Small intestine (tissue), 16 donors: ENCODE measurements at places on chromosomes 7 and 10. TPM values are rescaled to one million over a fixed set of nuclear protein-coding genes. Genes with fewer than 3 reads are reported as not detected.

GRCh38 chr7:30594048-30594539 lies 584 bp upstream of the GARS1 start:
- DNase-seq = peak; percentile 73

Gene TEX47
- polyA plus RNA-seq = not detected

GRCh38 chr10:52257692-52258075 lies 56.4 kb upstream of the DKK1 start:
- no peak for DNase-seq

DNA sequence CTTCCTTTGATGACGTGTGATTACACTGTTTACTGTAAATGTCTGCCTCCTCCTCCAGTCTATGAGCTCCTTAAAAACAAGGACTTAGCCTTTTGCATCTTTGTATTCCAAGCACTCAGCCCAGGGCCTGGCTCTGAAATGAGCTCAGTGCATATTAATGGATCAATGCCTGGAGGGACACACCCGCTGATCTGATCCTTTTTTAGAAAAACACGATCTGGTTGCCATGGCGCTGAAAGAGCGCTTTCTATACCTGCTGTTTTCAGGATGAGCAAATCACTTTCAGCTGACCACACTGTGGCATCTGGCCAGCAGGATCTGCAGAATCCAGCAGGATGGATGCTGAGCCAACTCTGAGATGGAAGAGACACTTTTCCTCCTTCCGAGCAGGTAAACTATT lies 37.8 kb upstream of the GARS1 start:
- no peak for DNase-seq

DNA sequence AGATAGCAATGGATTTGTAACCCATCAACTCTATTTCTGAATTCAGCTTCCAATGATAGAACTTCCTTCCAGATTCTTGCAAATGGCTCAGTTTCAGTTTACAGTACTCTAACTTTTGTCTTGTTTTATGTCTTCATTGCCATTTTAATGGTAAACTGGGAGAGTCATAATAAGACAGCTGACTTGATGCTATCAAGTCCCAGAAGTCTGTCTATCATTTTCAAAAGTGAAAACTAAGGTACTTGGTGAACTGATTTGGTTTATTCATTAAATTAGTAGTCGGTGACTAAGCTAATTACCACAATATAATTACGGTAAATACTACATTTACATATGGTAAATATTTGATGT lies 25.0 kb downstream of the RTKN2 start:
- no peak for DNase-seq

- DNase-seq = no peak
These were observed 102.1 kb upstream of the ABI1 start for GRCh38 chr10:26962835-26963234.

DNA sequence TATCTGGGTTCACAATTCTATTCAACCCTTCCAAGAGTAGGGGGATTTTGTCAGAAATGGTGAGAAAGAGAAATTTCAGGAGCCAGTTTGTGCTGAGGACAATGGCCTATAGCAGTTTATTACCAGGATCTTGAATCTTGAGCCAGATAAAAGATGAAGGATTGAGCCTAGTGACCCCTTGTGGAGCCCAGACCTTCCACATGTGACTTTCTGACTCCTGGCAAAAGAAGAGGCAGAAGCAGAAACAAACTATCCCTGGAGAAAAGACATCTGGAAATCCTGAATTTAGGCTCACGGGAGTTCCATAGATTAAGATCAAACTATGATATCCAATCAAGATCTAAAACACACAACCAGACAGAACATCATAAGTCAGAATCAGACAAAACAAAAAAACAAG lies 60.9 kb upstream of the CHRM2 start:
- no peak for DNase-seq

Gene XRCC2
- polyA plus RNA-seq = 5.9 TPM

Gene CYP26A1
- 0.09 TPM for polyA plus RNA-seq

Gene HOXA13
- polyA plus RNA-seq = 0.01 TPM

GRCh38 chr10:119309423-119309770 lies 102.0 kb downstream of the GRK5 start:
- DNase-seq = no peak

Gene MAGI2
- polyA plus RNA-seq = 1.1 TPM

GRCh38 chr10:73134727-73135126 lies 24.5 kb downstream of the NUDT13 start:
- no peak for DNase-seq

Gene AKR1B1
- polyA plus RNA-seq = 10.3 TPM
